ENCODE measurements at places on chromosomes 7 and 10. TPM values are rescaled to one million over a fixed set of nuclear protein-coding genes. Genes with fewer than 3 reads are reported as not detected.

DNA sequence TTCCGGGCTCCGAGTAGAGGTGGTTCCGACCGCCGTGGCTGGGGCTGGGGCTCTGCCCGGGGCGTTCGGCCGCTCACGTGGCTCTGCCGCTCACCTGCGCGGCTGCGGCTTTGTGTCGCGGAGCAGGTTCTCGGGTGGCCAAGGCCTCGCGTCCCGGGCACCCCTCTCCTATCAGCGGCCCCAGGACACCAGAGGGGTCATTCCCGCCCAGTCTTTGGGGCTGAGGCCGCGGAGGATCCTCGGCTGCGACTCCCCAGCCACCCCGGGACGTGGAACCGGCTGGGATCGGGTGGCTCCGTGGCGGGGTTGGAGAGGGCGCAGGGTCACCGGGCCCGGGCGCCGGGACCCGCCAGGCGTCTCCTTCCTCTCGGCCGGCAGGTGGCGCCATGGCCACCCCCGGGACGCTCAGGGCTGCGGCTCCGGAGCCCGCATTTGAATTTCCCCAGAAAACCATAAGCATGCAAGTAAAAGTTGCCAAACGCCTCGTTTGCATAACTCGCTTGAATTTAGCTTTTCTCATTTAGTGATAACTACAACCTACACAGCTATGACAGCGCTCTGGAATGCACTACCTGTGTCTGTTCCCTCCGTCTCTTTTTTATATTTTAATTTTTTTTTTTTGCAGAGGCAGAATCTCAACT, 1.2 kb downstream of the COL26A1 start:
- ATAC-seq: peak; percentile 88

GRCh38 chr10:78118591-78118990, 84.9 kb downstream of the RPS24 start:
- no peak for ATAC-seq

DNA sequence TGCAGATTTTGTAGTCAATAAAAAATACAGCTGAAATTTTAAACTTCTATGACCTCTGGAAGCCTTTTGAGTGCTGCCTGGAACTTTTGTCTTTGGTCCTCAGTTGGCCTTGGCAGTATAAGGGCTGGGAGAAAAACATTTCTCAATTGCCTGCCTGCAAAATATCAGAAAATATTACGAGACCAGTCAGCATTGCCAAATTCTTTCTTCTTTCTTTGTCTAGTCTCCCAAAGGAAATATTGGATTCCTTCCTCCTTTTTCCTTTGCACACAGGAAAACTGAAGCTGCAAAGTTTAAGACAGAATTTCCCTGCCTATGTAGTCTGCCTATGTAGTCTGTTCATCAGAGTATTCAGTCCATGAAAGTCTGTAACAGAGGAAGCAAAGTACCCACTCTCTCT, 95.9 kb downstream of the CHRM2 start:
- peak; percentile 41 for ATAC-seq

DNA sequence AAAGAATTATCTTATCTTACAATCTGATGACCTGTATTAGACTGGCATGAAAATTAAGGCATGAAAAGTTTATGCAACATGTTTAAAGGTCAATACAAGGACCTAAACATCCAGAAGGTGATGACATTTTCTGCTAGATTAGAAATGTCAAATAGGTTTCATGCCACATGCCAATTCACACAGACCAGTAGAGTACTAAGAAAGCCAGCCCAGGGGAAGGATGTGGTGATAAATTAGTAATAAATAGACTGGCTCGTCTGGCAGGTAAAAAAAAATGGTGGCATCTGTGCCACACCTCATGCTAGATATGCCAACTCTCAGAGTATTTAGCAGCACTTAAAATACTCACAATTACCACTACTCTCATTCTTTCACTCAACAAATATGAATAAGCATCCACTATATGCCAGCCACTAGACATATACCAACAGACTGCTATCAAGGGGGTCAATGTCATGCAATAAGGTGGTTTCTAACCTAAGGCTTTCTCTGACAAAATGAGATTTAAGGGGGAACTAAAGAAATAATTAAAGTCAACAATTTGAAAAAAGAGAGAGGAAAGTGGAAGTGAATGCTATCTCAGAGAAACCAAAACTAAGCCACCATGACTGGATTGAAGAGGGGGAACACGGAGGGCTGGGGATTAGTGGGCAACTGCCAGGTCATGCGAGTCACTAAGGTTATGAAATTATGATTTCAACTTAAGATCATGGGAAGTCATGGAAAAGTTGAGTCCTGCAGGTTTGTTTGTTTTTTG, 83.5 kb downstream of the SGMS1 start:
- ATAC-seq: no peak

- no peak for ATAC-seq
These were observed 10.7 kb downstream of the ATOH7 start for GRCh38 chr10:68221196-68221595.

GRCh38 chr7:104873401-104873800, 140.6 kb upstream of the KMT2E start:
- ATAC-seq: no peak

The NEUROD6 gene
- not detected for total RNA-seq

The CHAT gene
- total RNA-seq: not detected
